Stimulated activated CD8-positive, alpha-beta memory T cell treated with anti-CD3 and anti-CD28 coated beads, Interleukin-4, amount 100 ng/mL, for 1 hour (primary cell): ENCODE measurements at places on chromosomes 7 and 10.

- no peak for DNase-seq
Observed at GRCh38 chr7:4747013-4747412, 28.4 kb upstream of the AP5Z1 start.

DNA sequence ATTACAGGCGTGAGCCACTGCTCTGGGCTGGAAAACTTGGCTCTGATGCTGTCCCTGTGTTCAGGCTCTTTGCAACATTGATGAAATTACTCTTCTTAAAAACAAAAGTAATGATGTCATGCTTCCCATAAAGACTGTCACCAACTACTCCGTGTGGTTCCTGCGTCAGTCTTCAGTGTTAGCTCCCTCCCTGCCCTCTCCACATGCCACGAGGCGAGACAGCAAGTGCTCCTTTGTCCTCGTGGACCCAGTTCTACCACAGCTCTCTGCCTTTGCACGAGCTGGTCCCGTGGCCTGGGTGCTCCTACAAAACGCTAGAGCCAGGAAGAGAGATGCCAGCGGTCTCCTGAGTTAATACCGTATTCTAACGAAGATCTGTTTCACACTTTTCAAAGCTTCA lies 194.5 kb downstream of the SDK1 start:
- no peak for DNase-seq

- DNase-seq, result no peak
Observed at GRCh38 chr10:59991117-59991516, 84.8 kb upstream of the CCDC6 start.

DNA sequence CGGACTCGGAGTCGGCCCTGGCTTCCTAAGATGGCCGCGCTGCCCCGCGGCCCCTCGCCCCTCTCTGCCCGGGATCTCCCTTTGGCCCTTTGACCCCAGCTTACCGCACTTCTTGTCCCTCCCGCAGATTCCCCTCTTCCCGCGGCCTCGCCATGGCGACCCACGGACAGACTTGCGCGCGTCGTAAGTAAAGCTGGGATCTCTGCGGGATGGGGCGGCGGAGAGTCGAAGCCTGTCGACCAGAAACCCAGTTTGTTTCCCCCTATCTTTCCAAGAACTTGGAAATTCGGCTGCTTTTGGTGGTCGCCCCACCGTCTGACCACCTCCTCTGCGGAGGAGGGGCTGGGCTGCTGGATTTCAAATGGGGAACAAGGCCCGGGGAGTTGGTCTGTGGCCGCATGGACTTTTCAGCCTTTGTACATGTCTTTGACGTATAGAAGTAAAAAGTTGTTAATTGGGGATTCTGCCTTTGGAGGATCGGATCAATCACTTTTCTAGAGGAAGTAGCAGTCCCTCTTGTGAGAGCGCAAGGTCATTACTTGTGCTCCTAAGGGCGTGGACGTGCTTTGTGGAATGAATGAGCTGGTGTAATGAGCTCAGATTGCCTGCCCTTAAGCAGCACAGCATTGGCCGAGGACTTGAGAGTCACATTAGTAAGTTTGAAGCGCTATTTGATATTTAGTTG lies 553 bp downstream of the VDAC2 start:
- DNase-seq, result no peak

DNA sequence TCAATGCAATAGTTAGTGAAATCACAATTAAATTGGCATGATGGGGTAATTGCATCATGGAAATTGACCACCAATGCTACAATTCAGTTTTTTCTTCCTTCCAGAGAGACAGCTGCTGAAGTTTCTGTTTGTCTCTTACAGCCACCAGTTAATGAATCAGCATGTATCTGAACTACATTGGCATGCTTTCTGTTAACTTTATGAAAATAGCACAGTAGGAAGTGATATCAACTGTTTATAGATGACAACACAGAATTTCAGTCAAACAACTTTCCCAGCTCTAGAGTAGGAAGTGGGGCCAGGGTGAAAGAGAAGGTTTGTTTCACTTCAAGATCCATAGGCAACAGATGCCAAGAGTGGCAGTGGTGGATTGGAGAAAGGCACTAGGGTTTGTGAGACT lies 339.6 kb upstream of the VWC2 start:
- DNase-seq, result no peak
